GM04503 (cell line): ENCODE measurements at places on chromosomes 3 and 15.

DNA sequence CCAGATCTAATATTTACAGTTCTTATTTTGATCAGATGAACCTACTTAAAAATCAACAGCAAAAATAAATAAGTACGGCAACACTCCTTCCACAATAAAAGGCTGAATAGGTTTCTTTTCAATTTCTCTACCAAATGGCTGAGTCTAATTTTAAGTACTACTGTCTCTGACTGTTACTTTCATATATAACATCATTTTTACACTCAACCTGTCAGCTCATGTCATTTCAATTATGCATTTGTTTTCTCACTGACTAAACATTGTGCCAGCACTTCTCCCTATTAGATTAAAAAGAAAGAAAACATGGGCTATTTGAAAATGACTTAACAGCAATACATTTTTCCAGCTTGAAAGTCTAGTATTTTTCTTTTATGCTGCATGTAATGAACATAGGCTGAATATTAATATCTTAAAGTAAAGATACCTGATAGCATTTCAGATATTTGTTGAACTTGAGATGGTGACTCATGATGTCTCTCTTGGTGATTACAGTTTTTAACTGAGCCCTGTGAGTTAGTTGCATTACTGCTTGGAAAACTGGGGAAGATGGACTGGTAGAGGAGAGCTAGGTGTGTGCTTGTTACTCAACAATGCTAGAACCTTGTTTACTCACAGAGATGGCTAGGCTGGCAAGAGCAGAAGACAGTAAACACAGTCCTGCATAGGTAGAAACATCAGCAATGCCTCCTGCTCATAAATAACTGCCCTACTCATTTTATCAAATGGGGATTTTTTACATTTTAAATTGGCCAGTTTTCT lies 73.9 kb downstream of the PEX5L start:
- no peak for DNase-seq

DNA sequence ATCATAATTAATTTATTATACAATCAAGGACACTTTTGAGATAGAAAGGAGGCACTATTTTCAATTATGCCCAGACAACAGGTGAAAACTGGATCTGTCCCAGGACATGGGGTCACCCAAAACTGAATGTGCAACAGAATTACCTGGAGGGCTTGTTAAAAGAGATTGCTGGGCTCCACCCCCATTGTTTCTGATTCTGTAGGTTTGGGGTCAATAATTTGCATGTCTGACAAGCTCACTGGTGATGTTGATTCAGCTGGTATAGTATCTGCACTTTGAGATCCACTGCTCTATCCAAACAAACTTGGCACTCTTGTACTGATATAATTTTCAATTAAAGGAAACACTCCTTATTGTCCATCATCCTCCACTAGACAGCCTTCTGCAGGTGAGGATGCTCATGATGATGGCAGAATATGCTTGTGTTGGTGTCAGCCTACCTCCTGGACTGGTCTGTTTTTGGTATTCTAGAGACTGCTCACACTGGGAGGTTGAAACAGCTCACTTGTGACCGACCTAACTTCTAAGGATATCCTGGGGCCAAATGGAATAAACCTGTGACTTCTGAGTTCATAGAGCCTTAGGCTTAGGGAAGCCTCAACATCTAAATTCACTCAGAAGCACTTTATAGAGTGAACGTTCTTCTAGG lies 2.2 kb downstream of the P2RY14 start:
- no peak for DNase-seq

- no peak for DNase-seq
Observed at GRCh38 chr3:170507063-170507462, 78.8 kb downstream of the SLC7A14 start.

GRCh38 chr3:33299395-33300081 lies 22.3 kb downstream of the FBXL2 start:
- peak; percentile 77 for DNase-seq

DNA sequence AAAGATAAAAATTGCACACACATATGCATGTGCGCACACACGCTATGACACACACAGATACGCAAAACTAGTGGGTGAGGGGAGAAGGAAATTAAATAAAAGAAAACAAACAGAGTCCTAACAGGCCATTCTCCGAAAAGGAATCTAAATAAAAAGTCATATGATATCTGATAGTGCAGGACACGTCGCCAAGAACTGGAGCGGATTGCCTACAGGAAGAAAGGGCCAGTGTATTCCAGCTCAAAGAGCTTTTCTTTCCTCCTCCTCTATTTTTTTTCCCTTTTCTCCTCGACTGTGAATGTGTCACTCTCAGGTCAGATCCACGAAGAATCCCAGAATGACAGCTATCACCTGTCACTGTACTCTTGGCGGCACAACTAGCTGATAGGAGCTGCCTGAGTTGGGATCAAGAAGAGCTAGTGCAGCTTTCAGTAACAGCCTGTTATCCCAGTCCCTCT lies 157.8 kb downstream of the TIGIT start:
- DNase-seq, result no peak

- no peak for DNase-seq
Observed at GRCh38 chr3:70889162-70890019, 577.0 kb upstream of the MDFIC2 start.

GRCh38 chr15:59432389-59432788 lies 5.6 kb upstream of the FAM81A start:
- DNase-seq, result no peak

- DNase-seq, result no peak
Observed at GRCh38 chr3:8538913-8539312, 37.3 kb downstream of the LMCD1 start.

- no peak for DNase-seq
Observed at GRCh38 chr3:15199493-15200105, 6.4 kb upstream of the CAPN7 start.

DNA sequence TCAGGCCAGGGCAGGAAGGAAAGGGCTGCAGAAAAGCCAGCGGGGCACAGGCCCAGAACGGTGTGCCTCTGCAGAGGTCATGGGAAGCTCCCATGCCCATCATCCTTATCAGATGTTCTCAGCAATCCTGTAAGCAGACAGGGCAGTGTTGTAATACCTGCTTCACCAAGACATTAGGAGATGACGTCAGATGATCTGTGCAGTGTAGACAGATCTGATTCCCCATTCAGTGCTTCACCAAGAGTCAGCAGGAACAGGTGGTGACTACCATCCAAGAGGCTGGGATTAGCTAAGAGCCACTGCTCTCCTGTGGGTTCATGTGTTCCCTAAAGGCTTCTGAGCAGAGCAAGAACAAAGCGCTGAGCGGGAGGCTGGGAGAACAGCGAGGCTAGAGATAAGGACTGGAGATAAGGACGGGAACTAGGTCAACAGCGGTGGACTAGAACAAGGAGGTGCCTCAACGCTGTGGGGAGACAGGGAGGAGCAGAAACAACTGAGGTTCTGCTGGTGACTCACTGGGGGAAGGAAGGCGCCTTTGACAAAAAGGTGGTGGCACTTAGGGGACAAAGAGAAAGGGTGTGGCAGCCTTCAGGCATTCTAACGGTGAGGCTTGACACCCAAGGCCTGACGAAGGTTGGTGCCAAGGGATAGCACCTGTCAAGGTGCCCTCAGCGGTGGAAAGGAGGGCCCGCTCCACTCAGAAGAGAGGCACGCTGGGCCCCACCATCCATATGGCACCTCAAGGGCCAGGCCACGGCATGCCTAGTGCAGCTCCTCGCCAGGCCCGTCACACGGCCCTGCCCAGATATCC lies 28.4 kb downstream of the CCDC12 start:
- DNase-seq, result no peak

GRCh38 chr3:189455009-189455408 lies 176.2 kb upstream of the TP63 start:
- no peak for DNase-seq

- DNase-seq, result no peak
Observed at GRCh38 chr3:121835465-121835801, 424 bp downstream of the EAF2 start.

- no peak for DNase-seq
Observed at GRCh38 chr3:3053974-3054373, 56.2 kb downstream of the IL5RA start.

GRCh38 chr3:31331278-31331677 lies 201.4 kb upstream of the STT3B start:
- no peak for DNase-seq

DNA sequence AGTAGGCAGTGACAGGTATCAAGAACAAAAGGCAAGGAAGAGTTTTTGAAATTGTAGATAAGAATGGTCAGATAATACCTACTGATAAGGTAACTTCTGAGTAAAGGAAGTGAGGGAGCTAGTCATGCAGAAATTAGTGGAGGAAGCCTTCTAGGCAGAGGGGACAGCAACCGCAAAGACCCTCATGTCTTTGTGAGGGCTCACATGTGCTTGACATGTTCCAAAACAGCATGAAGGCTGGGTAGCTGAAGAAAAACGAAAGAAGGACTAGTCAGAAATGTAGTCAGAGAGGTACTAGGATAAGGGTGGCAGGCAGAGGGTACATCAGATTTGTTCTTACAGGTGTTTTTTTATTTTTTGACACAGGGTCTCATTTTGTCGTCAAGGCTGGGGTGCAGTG lies 5.3 kb downstream of the SIN3A start:
- no peak for DNase-seq

DNA sequence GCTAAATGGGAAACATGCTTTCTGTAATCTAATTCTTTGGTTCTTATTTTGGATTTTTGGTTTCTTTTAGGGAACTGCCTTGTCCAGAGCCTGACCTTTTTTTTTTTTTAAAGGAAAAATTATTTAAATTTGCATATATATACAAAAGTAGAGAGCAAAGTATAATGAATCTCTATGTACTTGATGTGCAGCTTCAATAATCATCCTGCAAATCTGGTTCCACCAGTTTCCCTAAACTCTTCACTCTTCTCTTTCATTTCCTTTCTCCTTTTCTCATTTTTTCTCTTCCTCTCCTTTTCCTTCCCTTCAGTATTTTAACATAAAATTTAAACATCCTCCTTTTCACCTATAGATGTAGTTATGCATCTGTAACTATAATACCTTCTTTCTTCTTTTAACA lies 82.5 kb downstream of the USP13 start:
- no peak for DNase-seq

DNA sequence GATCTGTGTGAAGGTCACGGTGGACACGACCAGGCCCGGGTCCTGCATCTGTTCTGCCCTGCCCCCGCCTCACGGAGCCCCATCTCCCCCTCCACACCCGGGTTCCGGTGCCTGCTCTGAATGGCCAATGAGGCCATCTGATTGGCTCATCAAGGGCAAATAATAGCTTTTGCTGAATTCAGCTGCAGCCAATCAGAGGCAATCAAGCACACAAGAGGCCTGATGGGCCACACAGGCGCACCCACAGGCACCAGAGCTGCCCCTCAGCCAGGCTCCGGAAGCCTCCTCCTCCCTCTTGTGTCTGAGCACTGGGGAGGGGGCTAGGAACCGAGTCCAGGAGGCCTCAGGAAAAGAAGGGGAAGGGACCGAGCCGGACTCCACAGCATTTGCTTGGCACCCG lies 49.5 kb downstream of the CACNA2D2 start:
- DNase-seq, result no peak

DNA sequence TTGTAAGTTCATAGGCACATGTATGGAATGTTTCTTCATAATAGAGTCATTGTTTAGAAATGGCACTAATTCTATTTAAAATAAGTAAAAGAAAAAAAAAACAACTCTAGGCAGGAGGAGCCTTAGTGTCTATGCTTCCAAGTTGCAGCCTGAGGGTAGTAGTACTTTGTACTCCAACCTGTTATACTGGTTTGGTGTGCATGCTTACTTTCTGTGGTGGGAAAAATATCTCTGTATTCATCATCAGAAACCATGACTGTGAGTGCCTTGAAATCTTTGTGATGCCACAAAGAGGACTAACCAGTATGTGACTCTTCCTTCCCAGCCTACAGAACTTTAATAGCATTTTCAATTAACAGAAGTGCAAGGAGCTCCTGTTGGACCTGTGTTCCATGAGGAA lies 4.4 kb downstream of the NAALADL2 start:
- DNase-seq, result no peak

DNA sequence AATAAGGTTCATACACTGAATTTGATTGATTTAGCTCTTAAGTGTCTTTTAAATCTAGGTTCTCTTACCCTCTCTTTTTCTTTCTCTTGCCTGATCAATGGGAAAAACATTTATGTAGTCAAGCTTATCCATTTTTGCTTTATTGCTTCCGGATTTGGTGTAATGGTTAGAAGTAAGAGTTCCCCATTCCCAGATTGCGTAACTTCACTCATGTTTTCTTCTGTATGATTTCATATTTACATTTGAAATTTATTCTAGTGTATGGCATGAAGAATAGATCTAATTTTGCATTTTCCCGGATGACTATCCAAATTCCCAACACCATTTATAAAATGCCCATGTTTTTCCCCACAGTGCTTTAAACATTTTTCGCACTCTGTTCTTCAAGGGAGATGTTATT lies 27.9 kb upstream of the SV2B start:
- DNase-seq, result no peak

- no peak for DNase-seq
Observed at GRCh38 chr3:98508582-98508981, 11.1 kb downstream of the OR5K2 start.

- no peak for DNase-seq
Observed at GRCh38 chr3:117192888-117193287, 483.3 kb downstream of the TUSC7 start.

- DNase-seq, result no peak
Observed at GRCh38 chr3:57161915-57162314, 3.2 kb downstream of the IL17RD start.

- no peak for DNase-seq
Observed at GRCh38 chr3:157147099-157147803, 12.7 kb downstream of the CCNL1 start.

DNA sequence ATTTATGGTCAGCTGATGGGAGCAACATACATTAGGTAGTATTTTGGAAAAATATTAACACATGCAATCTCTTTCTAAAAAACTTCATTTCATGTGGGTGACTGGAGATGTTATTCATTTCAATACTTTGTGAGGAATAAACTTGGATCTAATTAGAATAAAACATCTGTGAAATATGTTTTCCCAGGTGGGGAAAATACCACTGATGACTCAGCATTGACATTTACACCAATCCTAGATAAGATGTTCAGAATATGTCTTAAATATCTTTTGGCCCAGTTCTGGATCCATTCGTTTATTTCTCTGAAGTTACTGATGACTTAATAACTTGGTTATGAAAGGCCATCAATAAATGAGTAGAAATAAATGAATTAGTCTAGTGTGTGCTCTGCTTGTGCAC lies 247.6 kb downstream of the CHST2 start:
- no peak for DNase-seq

- no peak for DNase-seq
Observed at GRCh38 chr15:96728591-96728990, 398.1 kb downstream of the NR2F2 start.

GRCh38 chr3:179716811-179717210 lies 64.0 kb downstream of the USP13 start:
- DNase-seq, result peak; percentile 88

DNA sequence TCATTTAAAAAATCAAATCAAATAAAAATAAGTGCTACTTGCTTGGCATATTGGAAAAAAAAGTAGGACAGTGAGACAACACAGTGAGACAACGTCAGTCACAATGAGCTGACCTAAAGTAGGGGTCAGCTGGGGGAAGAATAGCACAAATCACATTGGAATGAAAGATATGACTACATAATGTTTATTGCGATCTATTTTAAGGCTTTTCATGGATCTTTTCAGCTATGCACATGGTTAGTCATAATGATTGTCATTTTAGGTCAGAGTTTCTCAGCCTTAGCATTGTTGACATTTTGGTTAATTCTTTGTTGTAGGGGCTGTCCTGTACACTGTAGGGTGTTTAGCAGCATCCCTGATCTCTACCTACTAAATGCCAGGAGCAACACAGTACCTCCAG lies 44.5 kb downstream of the CMSS1 start:
- DNase-seq, result peak; percentile 78
